ENCODE measurements at places on chromosomes 12 and 14.

GRCh38 chr12:81874586-81874985 is 115.4 kb upstream of the PPFIA2 start:
- DNase-seq = no peak

GRCh38 chr14:93957333-93957710 is 19.0 kb downstream of the ASB2 start:
- no peak for DNase-seq

GRCh38 chr12:63802012-63802608 is 22.4 kb downstream of the RXYLT1 start:
- DNase-seq = peak; percentile 41

GRCh38 chr14:76977793-76978720 is 50.5 kb downstream of the IRF2BPL start:
- DNase-seq = peak; percentile 85

Data from CD4-positive, alpha-beta T cell treated with Interleukin-12 subunit alpha and Interleukin-12 subunit beta, for 1 hour (primary cell).